CD4-positive, alpha-beta T cell treated with Interleukin-4 for 4 hours (primary cell): ENCODE measurements at places on chromosomes 3 and 15.

GRCh38 chr3:23342343-23342742, 139.2 kb downstream of the UBE2E2 start:
- DNase-seq, result no peak

DNA sequence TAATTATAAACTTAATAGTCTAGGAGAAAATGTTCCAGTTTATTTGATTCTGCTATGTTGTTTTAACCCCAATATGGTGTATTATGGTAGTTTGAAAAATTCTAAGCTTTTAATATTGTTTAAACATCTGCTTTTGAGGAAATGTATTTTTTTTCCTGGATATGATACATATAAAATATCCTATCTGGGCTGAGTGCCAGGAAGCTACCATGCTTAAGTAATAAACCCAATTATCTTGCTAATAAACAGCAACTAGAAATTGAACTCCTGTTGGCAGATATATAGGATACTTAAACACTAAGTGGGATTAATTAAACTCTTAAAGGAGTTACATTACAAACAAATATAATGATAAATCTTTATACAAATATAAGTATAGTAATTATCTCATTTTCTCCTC, 293.7 kb upstream of the GRM7 start:
- no peak for DNase-seq

- no peak for DNase-seq
Observed at GRCh38 chr15:77243135-77243534, 172.2 kb upstream of the TSPAN3 start.

DNA sequence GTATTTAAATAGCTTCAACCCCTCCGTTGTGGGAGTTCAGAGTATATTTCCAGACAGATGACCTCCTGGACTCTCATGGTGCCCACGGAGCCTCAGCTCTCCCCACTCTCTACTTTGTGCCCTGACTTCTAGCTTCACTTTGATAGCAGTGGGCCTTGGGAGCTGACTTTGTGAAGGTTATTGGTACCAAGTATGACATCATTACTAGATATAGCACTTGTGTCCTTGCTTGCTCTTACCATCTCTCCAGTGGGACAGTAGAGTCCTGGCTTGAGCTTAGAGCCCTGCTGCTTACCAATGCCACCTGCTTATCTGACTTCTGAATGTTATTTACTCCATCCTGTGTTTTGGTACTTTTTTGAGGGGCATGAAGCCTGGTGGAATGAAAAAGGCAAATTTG, 53.4 kb downstream of the PPM1L start:
- no peak for DNase-seq

- no peak for DNase-seq
Observed at GRCh38 chr3:155500194-155500818, 206.8 kb upstream of the STRIT1 start.

DNA sequence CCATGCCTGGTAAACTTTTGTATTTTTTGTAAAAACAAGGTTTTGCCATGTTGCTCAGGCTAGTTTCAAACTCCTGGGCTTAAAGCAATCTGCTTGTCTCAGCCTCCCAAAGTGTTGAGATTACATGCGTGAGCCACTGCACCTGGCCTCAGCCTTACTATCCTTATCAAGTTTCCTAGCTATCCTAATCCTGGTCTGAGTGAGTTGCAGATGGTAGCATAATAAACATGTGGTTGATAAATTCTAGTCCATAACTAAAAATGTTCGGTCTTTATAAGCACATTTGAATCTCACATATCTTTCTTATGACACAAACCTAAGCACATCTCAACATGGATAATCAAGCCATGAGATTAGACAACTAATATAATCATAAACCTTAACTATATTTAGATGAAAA, 18.5 kb downstream of the NPHP3 start:
- DNase-seq, result no peak

- DNase-seq, result no peak
Observed at GRCh38 chr3:185335799-185336198, 27.1 kb upstream of the MAP3K13 start.

GRCh38 chr3:107412376-107412775, 35.1 kb downstream of the CCDC54 start:
- DNase-seq, result no peak

GRCh38 chr3:134472831-134473230, 13.0 kb downstream of the ANAPC13 start:
- no peak for DNase-seq

GRCh38 chr15:41585127-41586047, 26.4 kb downstream of the TYRO3 start:
- no peak for DNase-seq

- DNase-seq, result no peak
Observed at GRCh38 chr3:74693251-74693650, 78.8 kb upstream of the CNTN3 start.

GRCh38 chr3:61520966-61521628, 40.3 kb upstream of the PTPRG start:
- DNase-seq, result no peak

- no peak for DNase-seq
Observed at GRCh38 chr15:64348455-64348854, 7.5 kb downstream of the CSNK1G1 start.

GRCh38 chr15:67385971-67386370, 131.4 kb downstream of the IQCH start:
- DNase-seq, result no peak

- no peak for DNase-seq
Observed at GRCh38 chr15:84023636-84024035, 211.9 kb upstream of the GOLGA6L4 start.

DNA sequence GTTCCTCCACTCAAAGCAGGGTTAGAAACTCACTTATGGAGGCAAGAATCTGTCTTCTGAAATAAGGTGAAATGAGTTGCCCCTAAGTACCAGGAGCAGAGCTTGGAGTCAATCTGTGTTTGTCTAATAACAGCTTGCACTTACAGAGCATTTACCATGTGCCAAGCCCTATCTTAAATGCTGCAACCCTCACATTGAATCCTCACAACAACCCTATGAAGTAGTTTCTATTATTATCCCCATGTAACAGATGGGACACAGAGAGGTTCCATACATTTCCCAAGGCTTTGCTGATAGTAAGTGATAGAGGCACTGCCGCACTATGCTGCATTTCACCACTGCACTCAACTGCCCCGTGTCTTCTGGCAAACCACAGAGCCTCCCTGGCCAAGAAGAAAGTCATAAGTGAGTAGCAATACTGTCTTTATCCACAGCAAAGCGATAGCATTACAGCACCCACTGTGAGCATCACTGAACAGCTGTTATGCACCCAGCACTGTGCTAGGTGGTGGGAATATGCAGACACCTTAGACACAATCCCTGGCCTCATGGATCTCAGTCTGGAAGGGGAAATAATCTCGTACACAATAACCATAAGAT, 141.5 kb downstream of the SSR3 start:
- no peak for DNase-seq

- no peak for DNase-seq
Observed at GRCh38 chr3:61682671-61683548, 121.5 kb downstream of the PTPRG start.

DNA sequence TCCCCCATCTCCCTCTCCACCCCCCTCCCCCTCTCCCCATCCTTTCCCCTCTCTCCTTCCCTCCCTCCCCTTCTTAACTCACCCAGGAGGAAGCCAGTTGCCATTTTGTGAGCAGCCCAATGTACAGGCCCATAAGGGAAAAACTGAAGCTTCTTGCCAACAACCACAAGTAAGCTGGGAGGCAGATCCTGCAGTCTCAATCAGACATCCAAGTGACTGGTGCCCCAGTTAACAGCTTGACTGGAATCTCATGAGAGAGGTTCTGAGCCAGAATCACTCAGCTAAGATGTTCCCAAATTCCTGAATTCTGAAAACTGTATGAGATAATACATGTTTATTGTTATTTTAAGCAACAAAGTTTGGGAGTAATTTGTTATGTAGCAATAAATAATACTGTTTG, 90.7 kb downstream of the C3orf70 start:
- no peak for DNase-seq

DNA sequence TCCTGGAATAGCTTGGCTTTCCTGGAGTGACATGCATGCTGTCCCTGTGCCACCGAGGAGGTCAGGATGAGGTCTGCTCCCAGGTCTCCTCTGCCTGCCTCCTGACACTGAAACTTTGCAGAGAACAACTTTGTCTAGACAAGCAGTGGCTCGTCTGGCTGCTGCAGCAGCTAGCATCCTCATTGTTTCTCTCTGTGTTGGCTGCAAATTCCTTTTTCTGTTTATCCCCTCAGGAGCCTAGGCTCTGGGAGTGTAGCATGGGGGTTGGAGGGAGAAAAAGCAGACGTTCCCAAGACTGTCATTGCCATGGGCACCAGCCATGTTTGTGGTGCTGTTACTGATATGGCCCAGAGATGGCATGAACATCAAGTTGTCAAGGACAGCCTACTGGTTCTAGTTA, 208.7 kb upstream of the LRIG1 start:
- DNase-seq, result no peak

DNA sequence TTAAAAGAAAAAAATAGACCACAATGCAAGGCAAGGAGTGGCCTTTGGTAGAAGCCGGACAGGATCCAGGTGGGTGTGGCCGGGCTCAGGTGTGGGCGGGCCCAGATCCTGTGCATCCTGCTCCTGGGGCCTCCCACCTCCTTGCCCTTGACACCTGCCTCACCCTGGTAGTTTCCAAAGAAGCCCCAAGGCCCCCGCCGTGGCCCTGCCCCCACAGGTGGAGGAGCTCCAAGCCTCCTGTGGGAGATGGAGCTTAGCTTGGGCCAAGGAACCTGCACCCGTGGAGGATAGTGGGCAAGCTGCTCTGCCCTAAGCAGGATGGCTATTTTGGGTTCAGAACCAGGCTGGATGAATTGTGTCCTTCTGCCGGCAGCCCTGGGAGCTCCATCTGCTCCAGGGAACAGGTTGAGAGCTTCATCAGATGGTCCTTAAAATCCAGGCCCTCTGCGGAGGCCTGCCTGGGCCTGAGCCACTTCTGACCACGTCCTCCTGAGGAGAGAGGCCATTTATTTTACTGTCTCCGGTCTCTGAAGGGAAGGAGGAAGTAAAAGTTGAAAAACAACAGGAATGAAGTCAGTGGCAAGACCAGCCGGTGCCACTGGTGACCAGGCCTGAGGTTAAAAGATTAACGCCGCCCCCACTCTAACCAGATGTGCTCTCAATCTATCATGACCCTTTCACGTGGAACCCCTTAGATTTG, 53.9 kb upstream of the KLF13 start:
- DNase-seq, result no peak

GRCh38 chr3:72426618-72427397, 421.4 kb downstream of the SHQ1 start:
- no peak for DNase-seq

GRCh38 chr15:88334436-88334835, 77.9 kb upstream of the NTRK3 start:
- DNase-seq, result no peak

DNA sequence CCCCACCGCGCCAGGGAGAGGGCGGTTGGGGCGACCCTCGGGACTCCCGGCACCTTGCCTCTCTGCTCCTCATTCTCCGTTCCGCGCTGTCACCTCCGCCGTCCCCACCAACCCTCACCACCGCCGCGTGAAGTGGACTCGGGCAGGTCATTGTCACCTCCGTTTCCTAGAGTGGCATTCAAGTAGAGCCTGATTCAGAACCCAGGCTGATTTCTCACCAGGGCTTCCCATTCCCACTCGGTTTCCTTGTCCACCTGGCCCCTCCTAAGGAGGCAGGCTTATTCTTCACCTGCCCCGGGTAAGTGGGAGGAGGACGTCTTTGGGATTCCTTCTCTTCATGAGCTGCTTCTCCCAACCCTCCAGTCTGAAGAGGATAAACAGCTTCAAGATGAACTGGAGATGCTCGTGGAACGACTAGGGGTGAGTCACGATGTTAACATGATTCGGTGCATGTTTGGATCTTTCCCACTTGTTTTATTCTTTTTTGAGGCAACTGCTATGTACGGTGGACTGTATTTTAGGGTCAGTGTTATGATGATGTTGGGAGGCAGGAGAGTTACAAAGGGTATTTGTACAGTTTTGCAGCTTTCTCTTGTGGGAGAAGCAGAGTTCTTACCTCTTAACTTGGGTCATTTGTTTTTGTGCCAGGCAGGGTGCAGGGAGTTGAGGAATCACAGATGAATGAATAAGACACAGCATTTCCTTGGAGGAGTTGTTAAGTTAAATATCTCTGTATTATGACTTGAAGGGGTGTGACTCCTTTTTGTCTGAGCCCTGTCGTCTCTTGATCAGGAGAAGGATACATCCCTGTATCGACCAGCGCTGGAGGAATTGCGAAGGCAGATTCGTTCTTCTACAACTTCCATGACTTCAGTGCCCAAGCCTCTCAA, 692 bp downstream of the PSMD2 start:
- DNase-seq, result no peak

- DNase-seq, result no peak
Observed at GRCh38 chr3:178703268-178703975, 167.2 kb downstream of the KCNMB2 start.

DNA sequence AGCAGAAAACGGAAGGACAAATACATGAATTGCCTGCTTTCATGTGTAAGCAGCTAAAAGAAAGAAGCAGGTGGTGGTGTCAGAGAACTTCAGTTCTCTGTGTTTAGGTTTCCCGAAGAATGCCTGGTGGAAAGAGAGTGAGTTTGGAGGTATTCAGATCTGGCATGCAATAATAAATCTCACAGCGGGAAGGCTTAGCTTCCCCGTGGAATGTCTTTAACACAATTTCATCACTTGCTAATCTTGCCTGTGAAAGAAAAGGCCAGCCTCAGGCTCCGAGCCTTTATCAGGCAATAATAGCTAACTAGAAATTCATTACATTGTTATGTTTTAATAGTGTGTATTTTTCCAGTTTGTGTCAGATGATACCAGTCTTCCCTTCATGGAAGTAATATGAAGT, 220.3 kb downstream of the PDZRN3 start:
- DNase-seq, result no peak

DNA sequence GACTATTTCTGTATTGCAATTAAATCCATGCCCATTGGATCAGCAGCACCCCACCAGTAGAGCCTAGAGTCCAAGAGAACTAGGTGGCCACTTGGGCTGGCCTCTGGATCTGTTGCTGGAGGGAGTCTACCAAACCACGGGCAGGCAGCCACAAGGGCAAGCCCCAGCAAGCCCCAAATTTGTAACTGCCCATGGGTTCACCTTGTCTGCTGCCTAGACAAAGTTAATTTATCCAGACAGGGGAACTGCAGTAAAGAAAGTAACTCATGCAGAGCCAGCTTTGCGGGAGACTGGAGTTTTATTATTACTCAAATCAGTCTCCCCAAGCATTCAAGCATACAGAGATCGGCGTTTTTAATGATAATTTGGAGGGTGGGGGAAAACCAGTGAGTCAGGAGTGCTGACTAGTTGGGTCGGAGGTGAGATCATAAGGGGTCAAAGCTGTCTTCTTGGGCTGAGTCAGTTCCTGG, 74.0 kb upstream of the TERB2 start:
- DNase-seq, result peak; percentile 35
